ENCODE measurements at places on chromosomes 13 and 19.

DNA sequence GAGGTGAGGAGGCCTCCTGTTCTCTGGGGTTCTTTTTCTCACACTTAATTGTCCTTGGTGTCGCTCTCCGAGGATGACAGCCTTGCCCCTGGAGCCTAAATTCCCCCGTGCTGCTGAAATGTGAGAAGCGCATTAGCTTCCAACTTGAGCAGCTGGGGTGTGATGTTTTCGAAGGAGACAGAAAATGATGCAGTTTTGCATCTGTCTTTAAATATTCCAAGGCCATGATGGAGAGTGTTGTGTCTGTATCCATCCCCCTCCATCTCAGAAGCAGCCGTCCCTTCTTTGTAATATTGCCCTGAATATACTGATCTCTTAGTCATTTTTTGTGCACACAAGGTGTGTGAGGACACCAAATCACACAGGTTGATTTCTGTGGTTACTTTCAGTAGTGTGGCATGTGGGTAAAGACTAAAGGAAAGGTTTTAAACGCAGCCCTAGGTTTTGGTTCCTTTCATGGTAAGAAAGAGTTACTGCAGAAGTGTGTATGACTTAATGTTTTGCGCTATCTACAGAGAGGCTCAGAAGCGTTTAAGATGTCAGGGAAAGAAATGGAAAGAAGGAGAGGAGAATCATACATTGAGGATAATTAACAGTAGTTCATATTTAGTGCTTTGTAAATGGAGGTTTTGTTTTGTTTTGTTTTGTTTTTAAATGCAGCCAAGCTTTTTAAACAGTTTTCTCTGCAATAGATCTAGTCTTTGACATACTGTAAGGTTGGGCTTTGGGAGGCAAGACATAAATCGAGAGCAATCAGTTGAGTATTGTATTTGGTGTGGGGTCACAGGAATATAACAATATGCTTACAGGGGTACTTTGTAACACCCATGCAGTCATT is 1.6 kb downstream of the NBEA start:
- no peak for DNase-seq

DNA sequence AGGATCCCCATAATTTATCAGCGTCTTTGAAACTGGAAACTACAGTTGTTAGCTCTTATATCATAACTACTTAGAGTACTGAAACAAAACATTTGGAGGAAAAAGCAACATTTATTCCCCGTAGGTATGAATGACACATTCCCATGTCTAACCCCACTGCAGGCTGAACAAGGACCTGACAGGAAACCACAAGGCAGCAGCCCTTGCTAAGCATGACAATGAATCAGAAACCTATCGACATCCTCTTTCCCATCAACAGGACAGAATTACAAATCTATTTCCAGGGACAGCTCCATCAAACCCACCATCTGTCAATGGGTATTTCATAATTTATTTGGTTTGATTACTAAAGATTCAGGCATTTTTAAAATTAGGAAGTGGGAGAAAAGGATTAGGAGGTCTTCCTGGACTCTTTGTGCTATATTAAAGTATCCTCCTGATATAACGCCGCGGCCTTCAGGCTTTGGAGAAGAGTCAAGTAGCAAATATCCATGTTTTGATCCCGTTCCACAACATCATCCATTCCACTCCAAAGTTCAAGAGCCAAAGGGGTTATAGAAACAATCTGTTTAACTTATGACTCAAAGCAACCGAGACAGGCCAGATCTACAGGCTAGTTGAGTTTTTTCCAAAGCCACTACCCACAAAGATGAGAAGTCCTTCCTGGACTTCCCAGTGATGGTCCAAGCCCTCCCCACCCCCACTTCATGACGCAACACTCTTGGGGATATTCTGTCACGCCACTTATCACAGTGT is 51.1 kb downstream of the FAM216B start:
- DNase-seq = no peak

DNA sequence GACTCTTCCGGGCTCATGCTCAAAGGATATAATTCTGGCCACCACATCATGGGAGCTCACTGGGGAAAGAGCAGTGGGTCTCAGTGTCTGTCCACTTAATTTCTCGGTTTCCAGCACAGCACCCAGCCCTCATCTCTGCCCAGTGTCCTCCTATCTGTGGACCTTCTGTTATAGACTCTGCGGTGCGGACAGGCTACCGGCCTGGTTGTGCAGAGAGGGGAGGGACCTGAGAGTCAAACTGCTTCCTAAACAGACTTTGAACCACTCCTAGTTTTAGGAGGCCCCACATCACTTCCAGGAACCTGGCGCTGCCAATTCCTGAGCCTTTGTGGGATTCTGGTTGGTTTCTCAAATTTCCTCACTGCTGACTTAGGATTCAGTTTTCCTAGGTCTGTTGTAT is 59.8 kb upstream of the MED4 start:
- DNase-seq = no peak

DNA sequence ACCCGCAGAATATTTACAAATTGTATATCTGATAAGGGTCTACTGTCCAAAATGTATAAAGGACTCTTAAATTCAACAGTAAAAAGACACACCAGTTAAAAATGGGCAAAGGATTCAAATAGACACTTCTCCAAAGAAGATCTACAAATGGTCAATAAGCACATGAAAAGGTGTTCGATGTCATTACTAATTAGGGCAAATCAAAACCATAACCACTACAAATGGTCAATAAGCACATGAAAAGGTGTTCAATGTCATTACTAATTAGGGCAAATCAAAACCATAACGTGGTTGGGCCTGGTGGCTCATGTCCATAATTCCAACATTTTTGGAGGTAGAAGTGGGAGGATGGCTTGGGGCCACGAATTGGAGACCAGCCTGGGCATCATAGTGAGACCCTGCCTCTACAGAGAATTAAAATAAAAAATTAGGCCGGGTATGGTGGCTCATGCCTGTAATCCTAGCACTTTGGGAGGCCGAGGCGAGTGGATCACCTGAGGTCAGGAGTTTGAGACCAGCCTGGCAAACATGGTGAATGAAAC is 40.5 kb downstream of the ACTN4 start:
- DNase-seq = no peak

DNA sequence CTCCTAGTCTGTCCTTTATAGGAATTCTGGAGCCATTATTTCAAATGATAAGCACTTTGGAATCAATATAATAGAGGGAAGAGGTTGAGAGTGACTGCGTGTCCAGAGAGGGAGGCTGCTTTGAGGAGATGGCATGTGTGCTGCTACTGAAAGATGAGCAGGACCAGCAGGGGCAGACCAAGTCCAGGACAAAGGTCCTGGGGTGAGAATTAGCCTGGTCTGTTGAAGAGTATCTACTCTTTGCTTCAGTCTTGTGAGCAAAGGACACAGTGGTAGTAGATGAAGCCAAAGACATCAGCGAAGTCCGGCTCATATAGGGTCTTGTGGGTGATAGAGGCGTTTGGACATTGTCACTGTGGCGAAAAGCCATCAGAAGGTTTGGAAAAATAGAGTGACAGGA is 21.1 kb downstream of the SGCG start:
- no peak for DNase-seq

- no peak for DNase-seq
Measured at GRCh38 chr19:52474351-52475127, 21.2 kb downstream of the ZNF578 start.

DNA sequence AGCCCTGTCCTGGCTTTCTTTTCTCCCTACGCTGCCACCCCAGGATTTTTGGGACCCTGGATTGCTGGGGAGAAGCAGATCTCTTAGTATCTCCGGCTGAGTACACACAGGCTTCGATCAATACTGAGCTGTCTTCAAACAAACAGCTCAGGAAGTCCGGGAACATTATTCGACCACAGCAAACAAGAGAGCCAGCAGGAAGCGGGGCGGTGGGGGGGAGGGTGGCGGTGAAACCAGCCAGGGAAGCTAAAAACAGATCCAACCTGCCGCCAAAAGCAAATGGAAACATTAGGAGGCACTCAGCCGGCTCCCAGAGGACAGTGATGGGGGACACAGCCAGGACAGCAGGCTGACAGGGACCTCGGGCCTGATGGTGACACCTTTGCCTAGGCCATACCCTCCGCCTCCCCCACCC is 12.2 kb upstream of the BCAM start:
- no peak for DNase-seq

GRCh38 chr13:42101821-42102585 is 53.6 kb downstream of the DGKH start:
- no peak for DNase-seq

- DNase-seq = no peak
Measured at GRCh38 chr13:20431080-20431479, 94.6 kb downstream of the CRYL1 start.

- no peak for DNase-seq
Measured at GRCh38 chr13:34751492-34751891, 190.6 kb upstream of the NBEA start.

- DNase-seq = no peak
Measured at GRCh38 chr19:47435883-47436417, 16.6 kb upstream of the MEIS3 start.

DNA sequence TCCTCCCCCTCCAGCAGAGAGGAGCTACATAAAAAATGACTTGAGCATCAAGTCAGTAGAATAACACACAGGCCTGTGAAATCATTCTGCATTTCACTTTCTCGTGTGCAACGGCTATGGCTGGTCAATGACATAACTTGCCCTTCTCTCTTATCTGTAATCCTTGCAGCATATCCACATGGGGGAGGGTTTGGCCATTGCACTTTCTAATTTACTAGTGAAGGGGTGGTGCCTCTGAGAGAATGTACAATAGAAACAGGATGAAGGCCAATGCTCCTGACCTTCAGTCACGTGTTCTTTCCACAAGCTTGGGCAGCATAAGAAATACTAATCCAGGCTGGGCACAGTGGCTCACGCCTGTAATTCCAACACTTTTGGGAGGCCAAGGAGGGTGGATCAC is 641.0 kb upstream of the ARGLU1 start:
- DNase-seq = no peak

- no peak for DNase-seq
Measured at GRCh38 chr13:93086329-93086728, 140.3 kb upstream of the GPC6 start.

DNA sequence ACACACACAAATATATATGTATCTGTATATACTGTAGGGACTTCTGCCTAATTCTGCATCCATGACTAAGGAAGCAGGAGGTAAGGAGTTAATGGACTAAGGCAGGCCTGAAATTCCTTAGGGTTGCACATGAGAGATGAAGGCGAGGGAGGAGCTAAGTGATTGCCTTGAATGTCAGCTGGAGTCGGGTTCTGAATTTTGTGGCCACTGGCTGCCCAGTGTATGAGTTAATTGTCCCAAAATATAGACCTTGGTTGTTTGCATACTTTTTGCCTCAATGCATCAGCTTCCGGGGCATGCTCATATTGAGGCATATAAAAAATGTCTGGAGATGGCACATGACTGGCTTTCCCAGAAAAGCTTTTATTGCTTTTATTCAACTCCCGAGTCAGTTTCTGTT is 245.5 kb downstream of the TDRD3 start:
- DNase-seq = no peak

GRCh38 chr13:50125304-50125553 is 110.0 kb downstream of the KCNRG start:
- peak; percentile 75 for DNase-seq

GRCh38 chr19:10936661-10937084 is 8.1 kb downstream of the TIMM29 start:
- DNase-seq = peak; percentile 51

GRCh38 chr13:35468195-35468594 is 8.3 kb downstream of the MAB21L1 start:
- no peak for DNase-seq

- peak; percentile 52 for DNase-seq
Measured at GRCh38 chr19:8158411-8159074, 9.2 kb upstream of the FBN3 start.

GRCh38 chr19:27746691-27747380 is 1466.1 kb downstream of the UQCRFS1 start:
- no peak for DNase-seq

DNA sequence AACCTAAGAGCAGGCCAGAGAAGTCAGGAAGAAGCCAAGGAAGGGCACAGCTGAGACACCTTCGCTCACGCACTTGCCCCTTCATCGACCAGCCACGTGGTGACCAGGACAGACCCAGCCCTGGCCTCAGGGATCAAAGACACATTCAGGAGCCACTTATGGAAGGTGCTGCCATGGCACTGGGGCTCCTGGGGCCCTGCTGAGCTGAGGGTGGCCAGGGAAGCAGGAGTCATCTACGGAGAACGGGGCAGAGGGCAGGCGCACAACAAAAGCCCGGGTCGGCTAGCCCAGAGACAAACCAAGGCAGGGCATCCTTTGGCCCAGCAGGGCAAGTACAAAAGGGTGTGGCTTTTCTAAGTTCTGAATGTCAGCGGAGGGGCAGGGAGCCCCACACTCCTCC is 2.3 kb downstream of the PLPP2 start:
- DNase-seq = no peak

- DNase-seq = no peak
Measured at GRCh38 chr13:41934120-41934519, 26.8 kb downstream of the VWA8 start.

GRCh38 chr13:20142927-20143480 is 17.8 kb downstream of the GJA3 start:
- no peak for DNase-seq

GRCh38 chr13:46043647-46044046 is 8.9 kb downstream of the ZC3H13 start:
- DNase-seq = no peak

- no peak for DNase-seq
Measured at GRCh38 chr13:59643906-59644626, 519.7 kb downstream of the DIAPH3 start.

DNA sequence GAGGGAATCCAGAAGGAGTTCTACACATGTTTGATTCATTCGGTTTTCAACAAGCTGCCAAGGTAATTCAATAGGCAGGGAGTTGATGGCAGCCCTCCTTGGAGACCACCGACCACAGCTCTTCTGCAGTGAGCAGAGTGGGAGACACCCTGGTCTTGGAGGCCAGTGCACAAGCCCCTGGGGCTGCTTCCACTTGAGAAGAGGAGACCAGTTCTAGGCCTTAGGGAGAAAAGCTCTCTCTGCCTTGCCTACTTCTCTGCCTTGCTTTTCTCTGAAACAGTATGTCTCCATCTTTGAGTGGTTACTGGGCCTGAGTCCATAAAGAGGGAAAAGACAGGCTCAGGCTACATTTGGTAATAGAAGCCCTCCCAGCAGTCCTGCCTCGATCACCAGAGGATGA is 671.9 kb downstream of the UQCRFS1 start:
- no peak for DNase-seq

DNA sequence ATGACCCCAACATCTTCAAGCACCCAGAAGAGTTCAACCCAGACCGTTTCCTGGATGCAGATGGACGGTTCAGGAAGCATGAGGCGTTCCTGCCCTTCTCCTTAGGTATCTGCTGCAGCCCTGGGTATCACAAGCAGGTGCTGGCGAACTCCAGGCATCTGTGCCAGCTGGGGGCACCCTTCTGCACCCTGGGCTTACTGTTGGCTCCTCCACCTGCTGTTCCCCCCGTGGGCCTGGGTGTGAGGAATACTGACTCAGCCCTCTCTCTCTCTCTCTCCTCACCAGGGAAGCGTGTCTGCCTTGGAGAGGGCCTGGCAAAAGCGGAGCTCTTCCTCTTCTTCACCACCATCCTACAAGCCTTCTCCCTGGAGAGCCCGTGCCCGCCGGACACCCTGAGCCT is 13.0 kb downstream of the CYP2S1 start:
- no peak for DNase-seq

- DNase-seq = peak; percentile 77
Measured at GRCh38 chr19:23249911-23250649, at the start of gene ZNF724. Gene ZNF724 (minus strand): TSS chr19:23250394. CDS start chr19:23250242, 152 bp downstream.
